ENCODE measurements at places on chromosomes 2 and 18. TPM values are rescaled to one million over a fixed set of nuclear protein-coding genes. Genes with fewer than 3 reads are reported as not detected.
A peak's percentile ranks its signal among the peaks of the same experiment; 100 is the strongest.

GRCh38 chr2:148521181-148521580 lies 123.4 kb upstream of the EPC2 start:
- DNase-seq, result no peak
- peaks cover 42% of the 10 kb centered on the region for H3K4me1 ChIP-seq
- peaks cover 1% of the 10 kb centered on the region for H3K36me3 ChIP-seq
- no peak overlapping the region for H3K4me3 ChIP-seq

GRCh38 chr2:221025398-221025797 lies 546.7 kb downstream of the EPHA4 start:
- H3K27me3 ChIP-seq, result no peaks in the 10 kb centered on the region
- DNase-seq, result no peak
- H3K27ac ChIP-seq, result no peak overlapping the region
- no peak overlapping the region for H3K4me3 ChIP-seq
- no peaks in the 10 kb centered on the region for H3K36me3 ChIP-seq
- H3K4me1 ChIP-seq, result peaks cover 4% of the 10 kb centered on the region

DNA sequence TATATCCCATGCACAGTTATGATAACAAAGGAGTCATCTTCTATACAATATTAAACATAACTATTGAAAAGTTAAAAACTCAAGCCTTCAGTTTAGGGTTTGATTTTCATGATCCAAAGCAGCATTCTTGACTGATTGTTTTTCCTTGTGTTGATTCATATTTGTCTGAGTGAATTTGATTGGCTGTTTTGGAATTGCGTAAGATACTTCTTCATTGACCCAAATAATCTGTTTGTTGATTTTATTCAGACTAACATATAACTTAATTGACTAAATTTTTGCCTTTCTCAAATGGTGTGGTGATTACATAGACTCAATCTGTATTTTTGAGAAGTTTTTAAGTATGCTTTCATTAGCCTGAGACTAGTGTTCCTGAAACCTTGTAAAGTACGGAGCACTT lies 305.7 kb upstream of the TNP1 start:
- H3K27me3 ChIP-seq, result peaks cover 7% of the 10 kb centered on the region
- DNase-seq, result no peak
- no peaks in the 10 kb centered on the region for H3K36me3 ChIP-seq
- H3K27ac ChIP-seq, result no peak overlapping the region

Gene SULT1C3
- total RNA-seq, result not detected

Gene C2orf72
- total RNA-seq, result 0.66 TPM

GRCh38 chr2:239003624-239004273 lies 155.9 kb downstream of the TWIST2 start:
- no peaks in the 10 kb centered on the region for H3K36me3 ChIP-seq
- no peak for DNase-seq
- H3K4me3 ChIP-seq, result no peak overlapping the region
- peaks cover 6% of the 10 kb centered on the region for H3K27me3 ChIP-seq

DNA sequence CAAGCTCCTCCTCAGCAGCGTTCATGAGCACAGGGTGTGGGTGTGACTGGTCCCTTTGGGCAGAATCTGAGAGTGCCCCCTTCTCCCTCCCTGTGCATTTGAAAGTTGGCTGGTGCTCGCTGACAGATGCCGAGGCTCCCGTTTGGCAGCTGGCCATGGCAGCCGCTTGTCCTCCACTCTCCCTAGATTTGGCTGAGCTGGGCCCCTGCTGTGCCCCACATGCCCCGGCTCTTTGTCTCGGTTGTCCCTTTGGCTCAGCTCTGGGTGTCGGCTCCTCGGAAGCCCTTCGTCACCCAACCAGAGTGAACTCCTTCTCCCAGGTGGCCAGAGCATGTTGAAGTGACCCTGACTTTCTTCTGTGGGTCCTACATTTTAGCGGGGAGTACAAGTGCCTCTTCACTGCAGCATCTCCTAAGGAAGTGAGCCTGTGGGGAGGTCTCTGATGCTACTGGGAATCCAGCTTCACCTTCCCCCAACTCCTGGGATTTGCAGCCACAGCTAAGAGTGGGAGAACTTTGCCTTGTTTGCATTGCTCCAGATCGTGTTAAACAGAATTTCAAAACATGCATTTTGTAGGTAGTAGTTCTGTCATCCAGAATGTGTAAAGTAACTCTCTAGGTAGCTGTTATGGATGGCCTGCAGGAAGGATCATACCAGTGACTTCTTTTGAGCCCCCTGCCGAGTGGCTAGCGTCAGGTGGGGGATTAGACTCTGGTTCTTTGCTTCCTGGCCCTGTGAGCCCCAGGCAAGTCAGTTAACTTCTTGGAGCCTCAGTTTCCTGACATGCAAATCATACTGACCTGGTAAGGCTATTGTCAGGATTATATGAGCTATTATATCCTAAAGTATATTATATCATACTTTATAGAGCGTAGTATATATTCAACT lies 24.2 kb downstream of the HPCAL1 start:
- peak overlapping the region; percentile 34 for H3K27ac ChIP-seq
- no peak for DNase-seq
- H3K4me3 ChIP-seq, result no peak overlapping the region
- no peaks in the 10 kb centered on the region for H3K27me3 ChIP-seq
- H3K36me3 ChIP-seq, result peaks cover 14% of the 10 kb centered on the region

DNA sequence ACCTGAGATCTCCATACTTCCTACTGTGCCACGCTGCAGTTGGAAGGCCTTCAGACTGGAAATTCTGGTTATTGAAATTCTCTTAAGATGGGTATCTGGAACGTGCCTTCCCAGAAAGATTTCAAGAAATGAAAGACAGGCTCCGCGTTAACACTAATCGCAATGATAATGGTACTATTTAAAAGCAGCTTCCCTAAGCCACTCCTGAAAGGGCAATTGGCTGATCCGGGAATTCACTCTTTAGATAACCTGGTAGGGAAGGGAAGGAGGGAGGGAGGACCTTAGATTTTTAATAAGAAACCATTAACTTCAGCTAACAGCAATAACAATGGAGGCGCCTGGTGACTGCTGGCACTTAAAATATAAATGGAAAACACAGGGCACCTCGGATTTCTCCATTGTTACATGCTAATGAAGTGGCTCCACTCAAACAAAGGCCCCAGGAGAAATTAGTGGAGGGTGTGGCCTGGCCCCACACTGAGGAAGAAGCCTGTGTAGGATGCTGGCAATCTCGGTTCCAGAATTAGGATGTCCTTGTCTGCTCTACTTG lies 22.5 kb upstream of the MTA3 start:
- no peak overlapping the region for H3K4me3 ChIP-seq
- H3K4me1 ChIP-seq, result peaks cover 2% of the 10 kb centered on the region
- no peak for DNase-seq

Gene CCDC102B
- total RNA-seq, result 1.1 TPM

GRCh38 chr18:74468547-74469061 lies 11.5 kb upstream of the DIPK1C start:
- H3K36me3 ChIP-seq, result no peaks in the 10 kb centered on the region
- H3K27ac ChIP-seq, result no peak overlapping the region
- DNase-seq, result no peak
- no peak overlapping the region for H3K4me3 ChIP-seq

- H3K27me3 ChIP-seq, result no peaks in the 10 kb centered on the region
- H3K36me3 ChIP-seq, result peaks cover 15% of the 10 kb centered on the region
- H3K4me1 ChIP-seq, result peaks cover 40% of the 10 kb centered on the region
- H3K27ac ChIP-seq, result peak overlapping the region; percentile 83
Observed at GRCh38 chr18:76823587-76824011, 1.2 kb downstream of the ZNF236 start.

GRCh38 chr2:201164166-201164565 lies 18.8 kb upstream of the CASP10 start:
- H3K27ac ChIP-seq, result no peak overlapping the region
- peaks cover 79% of the 10 kb centered on the region for H3K36me3 ChIP-seq
- peaks cover 4% of the 10 kb centered on the region for H3K4me1 ChIP-seq

DNA sequence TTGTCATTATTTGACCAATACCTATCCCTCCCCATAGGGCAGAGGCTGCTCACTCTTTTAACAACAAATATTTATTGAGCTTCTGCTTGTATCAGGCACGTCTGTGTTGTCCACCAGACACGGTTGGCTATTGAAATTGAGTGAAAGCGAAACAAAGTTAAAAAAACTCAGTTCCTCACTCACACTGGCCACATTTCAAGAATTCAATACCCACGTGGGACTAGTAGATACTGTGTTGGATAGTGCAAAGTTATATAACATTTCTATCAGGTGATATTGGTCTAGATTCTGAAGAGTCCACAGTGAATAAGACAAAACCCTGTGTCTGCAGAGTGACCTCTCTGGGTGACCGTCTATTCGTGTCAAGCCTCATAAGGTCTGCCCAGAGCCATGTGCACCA lies 43.9 kb upstream of the GALR1 start:
- DNase-seq, result no peak
- peaks cover 28% of the 10 kb centered on the region for H3K4me1 ChIP-seq
- no peak overlapping the region for H3K27ac ChIP-seq
- no peaks in the 10 kb centered on the region for H3K36me3 ChIP-seq
- no peak overlapping the region for H3K4me3 ChIP-seq
- no peaks in the 10 kb centered on the region for H3K27me3 ChIP-seq

DNA sequence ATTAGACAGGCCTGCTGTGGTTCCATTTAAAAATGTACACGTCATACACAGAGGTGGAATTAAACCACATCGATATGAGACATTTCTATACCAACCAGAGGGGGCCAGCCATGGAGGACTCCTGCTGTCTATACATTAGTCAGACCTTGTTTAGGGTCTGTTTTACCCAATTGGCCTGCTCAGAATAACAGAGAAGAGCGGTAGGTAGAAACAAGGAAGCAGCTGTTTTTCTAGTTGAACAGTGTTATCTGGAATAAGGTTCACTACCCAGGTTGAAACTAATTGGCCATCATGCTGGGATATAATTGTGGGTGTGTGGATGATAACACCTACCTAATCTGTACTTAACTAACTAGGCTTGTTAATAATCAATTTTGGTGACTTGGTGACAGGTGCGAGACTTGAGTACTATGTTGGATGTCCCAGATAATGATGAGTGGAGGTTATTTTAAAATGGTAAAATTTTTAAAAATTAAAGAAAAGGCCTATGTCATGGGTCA lies 47.5 kb downstream of the RHBDD1 start:
- peaks cover 2% of the 10 kb centered on the region for H3K4me1 ChIP-seq
- peaks cover 15% of the 10 kb centered on the region for H3K36me3 ChIP-seq
- H3K27ac ChIP-seq, result no peak overlapping the region
- no peak for DNase-seq
- no peaks in the 10 kb centered on the region for H3K27me3 ChIP-seq

- no peaks in the 10 kb centered on the region for H3K36me3 ChIP-seq
- H3K4me3 ChIP-seq, result no peak overlapping the region
- DNase-seq, result no peak
- no peaks in the 10 kb centered on the region for H3K4me1 ChIP-seq
Observed at GRCh38 chr2:213227458-213227857, 56.8 kb upstream of the SPAG16 start.

DNA sequence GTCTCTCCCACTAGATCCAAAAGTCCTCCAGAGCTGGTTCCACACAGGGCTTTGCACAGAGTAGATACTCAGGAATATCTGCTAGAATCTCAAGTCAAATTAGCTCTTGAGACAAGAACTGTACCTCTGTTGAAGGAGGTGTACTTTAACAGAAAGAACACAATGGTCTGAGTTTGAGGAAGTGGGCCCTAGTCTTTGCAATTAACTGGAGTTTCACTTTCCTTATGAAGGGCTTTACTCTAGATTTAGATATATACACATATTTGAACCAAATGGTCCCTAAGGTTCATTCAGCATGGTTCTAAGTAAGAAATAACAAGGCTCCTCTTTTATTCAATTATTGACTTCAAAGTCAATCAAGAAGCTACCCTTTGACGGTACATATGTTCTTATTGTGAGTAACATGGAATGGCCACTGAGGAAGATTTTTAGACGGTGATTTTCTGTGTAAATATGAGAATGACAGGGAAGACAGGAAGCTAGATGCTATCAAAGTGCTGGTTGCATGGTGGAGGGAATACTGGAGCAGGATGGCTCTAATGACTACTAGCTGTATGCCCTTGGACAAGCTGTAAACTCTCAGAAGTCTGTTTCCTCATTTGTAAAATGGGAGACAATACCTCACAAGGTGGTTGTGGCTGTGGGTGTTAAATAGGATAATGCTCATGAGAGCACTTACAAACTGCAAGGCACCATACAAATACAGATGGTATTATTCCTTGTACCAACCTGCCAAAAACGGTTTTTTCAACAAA lies 73.5 kb upstream of the SERTAD2 start:
- peaks cover 51% of the 10 kb centered on the region for H3K4me1 ChIP-seq
- DNase-seq, result peak; percentile 70
- H3K27ac ChIP-seq, result peak overlapping the region; percentile 85
- peaks cover 7% of the 10 kb centered on the region for H3K36me3 ChIP-seq

Gene NOL4
- total RNA-seq, result not detected

DNA sequence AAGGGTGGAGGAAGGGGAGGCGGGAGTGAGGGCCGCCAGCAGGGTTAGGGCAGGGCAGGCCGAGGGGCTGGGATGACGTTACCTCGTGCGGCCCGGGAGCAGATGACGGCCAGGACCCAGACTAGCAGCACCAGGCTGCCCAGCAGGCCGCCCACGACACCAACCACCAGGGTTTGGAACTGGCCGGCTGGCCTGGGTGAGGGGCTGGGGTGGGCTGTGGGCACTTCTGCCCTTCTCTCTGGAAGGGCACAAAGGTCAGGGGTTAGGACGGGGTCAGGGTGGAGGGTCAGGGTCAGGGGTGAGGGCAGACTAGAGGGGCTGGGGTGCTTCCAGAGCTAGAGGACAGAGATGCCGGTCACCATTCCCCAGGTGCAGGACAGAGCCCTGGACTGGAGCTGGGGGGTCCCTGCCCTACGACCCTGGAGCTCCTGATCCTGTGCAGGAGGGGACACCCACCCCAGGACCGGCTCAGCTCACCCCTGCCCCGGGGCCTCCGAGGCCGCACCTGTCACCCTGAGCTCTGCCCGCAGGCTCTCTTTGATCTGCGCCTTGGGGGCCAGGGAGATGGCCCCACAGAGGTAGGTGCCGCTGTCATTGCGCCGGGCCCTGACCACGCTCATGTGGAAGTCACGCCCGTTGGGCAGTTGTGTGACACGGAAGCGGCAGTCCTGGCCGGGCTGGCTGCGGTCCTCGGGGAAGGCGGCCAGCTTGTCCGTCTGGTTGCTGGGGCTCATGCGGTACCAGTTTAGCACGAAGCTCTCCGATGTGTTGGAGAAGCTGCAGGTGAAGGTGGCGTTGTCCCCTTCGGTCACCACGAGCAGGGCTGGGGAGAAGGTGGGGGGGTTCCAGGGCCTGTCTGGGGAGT lies 6.3 kb downstream of the PDCD1 start:
- no peak overlapping the region for H3K27ac ChIP-seq
- peaks cover 11% of the 10 kb centered on the region for H3K4me1 ChIP-seq
- H3K36me3 ChIP-seq, result peaks cover 17% of the 10 kb centered on the region
- no peak overlapping the region for H3K4me3 ChIP-seq
- H3K27me3 ChIP-seq, result no peaks in the 10 kb centered on the region
